ENCODE measurements at places on chromosomes 6 and 20.
A peak's percentile ranks its signal among the peaks of the same experiment; 100 is the strongest.

- H3K4me1 ChIP-seq = no peaks in the 10 kb centered on the region
- H3K36me3 ChIP-seq = no peaks in the 10 kb centered on the region
- no peak overlapping the region for H3K27ac ChIP-seq
- H3K4me3 ChIP-seq = no peak overlapping the region
Measured at GRCh38 chr20:53011640-53012039, 39.5 kb downstream of the TSHZ2 start.

DNA sequence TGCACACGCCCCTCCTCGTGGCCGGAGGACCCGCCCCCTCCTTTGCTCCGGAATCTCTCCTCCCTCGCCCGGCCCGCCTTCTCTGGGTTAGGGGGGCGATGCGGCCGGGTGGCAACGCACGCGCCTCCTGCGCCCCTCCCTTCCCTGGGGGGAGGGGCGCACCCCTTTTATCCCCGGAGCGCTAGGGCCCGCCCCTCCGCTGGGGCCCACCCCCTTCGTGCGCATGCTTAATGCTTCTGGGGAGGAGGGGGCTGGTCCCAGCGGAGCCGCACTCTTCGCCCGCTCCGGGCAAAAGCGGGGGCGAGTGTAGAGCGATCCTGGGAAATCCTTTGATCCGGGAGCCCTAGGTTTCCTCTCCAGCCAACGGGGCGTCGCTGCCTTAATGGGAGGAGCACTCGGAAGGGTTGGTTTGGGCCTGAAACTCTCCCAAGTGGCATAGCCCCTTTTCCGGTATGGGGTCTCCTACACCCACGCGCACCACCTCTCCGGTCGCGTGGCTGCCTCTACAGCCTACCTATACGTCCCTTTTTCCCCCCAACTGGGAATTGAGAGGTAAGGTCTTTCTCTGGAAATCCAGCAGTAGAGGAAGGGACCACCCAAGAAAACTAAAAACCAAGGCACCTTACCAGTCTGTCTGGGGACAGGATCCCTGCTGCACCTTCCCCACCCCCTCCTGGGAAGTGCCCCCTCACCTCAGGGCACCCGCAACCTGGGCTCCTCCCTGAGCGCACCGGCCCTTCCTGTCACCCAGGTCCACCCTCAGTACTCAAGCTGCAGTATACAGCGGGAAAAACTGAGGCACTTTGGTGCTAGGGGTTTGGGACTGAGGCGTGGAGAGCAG lies 2.1 kb downstream of the SOX12 start:
- H3K4me1 ChIP-seq = peaks cover 31% of the 10 kb centered on the region
- peak overlapping the region; percentile 41 for H3K27ac ChIP-seq
- H3K4me3 ChIP-seq = peak overlapping the region; percentile 88
- peaks cover 3% of the 10 kb centered on the region for H3K36me3 ChIP-seq

GRCh38 chr20:58097943-58098342 lies 130.5 kb downstream of the ANKRD60 start:
- no peak for DNase-seq
- no peaks in the 10 kb centered on the region for H3K4me1 ChIP-seq
- H3K27ac ChIP-seq = no peak overlapping the region
- no peak overlapping the region for H3K4me3 ChIP-seq

DNA sequence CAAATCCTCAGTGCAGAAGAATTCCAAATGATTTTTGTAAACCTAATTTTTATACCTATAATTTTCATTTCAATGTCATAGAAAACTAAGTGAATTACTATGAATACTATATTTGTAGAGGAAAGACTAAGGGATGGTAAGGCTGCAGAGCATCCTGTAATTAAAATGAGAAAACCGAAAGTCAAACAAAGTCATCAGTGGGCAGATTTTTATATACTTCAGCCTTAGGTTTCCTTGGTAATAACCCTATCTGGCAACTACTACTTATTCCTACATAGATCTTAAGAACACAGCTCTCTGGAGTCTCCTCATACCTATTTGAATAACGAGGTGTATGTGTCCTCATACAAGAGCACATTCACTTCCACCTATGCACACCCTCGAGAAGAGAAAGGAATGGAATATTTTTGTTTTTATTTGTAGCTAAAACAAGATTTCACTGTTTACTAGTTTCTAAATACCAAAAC lies 117.9 kb upstream of the SGK1 start:
- peak overlapping the region; percentile 33 for H3K4me3 ChIP-seq
- H3K27ac ChIP-seq = peak overlapping the region; percentile 51
- H3K4me1 ChIP-seq = peaks cover 2% of the 10 kb centered on the region
- H3K27me3 ChIP-seq = no peaks in the 10 kb centered on the region

- H3K36me3 ChIP-seq = peaks cover 23% of the 10 kb centered on the region
- H3K4me1 ChIP-seq = peaks cover 13% of the 10 kb centered on the region
Measured at GRCh38 chr6:26472549-26473290, 15.0 kb downstream of the BTN2A1 start.

DNA sequence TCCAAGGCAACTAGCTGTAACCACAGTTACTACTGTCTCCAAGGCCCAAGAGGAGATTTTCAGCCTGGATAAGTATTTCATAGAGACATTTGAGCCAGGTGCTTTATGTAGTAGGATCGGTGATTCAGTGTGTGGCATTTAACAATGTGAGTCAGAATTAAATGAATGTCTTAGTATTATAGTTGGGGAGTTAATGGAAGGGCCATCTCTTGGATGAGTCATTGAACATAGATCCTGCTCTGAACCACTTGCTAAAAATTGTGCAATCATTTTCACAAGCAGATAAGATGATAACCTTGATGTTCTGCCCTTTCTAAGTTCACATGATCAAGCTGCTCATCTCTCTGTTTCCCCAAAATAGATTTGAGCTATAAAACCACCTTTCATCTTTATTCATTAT lies 668.9 kb upstream of the CITED2 start:
- H3K27me3 ChIP-seq = no peaks in the 10 kb centered on the region
- peaks cover 3% of the 10 kb centered on the region for H3K4me1 ChIP-seq
- H3K36me3 ChIP-seq = no peaks in the 10 kb centered on the region
- DNase-seq = peak; percentile 85
- no peak overlapping the region for H3K4me3 ChIP-seq
- H3K27ac ChIP-seq = no peak overlapping the region

Measured in mesenchymal stem cell (in vitro differentiated cells and primary cell).